ENCODE measurements at places on chromosomes 2 and 18.

GRCh38 chr2:231290321-231291015 is 92.0 kb downstream of the ARMC9 start:
- DNase-seq, result no peak

GRCh38 chr2:64649626-64650025 is 4.1 kb downstream of the SERTAD2 start:
- no peak for DNase-seq

GRCh38 chr2:188529710-188530109 is 238.0 kb downstream of the GULP1 start:
- DNase-seq, result no peak

GRCh38 chr2:12151716-12152115 is 405.3 kb downstream of the LPIN1 start:
- no peak for DNase-seq

- DNase-seq, result no peak
These were observed 82.0 kb downstream of the GALNT13 start for GRCh38 chr2:153953761-153954160.

DNA sequence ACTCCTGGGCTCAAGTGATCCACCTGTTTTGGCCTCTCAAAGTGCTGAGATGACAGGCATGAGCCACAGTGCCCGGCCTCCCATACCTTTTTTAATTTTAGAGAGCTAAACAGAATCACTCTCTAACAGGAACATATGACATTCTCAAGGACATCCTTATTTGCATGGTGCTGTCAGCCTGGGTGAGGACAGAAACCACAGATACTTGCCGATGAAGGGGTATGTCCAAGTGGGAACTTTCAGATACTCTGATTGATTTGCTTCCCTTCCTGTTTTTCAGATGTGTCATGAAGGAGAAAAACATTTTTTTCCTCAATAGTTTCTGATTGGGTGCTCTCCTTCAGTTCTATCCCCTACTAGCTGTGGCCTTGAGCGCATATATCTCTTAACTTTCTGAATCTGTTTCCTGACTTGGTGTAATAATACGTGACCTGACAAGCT is 49.6 kb downstream of the MYO3B start:
- peak; percentile 15 for DNase-seq

GRCh38 chr2:42725657-42726056 is 38.3 kb downstream of the OXER1 start:
- no peak for DNase-seq

- no peak for DNase-seq
These were observed 46.9 kb downstream of the RMDN2 start for GRCh38 chr2:37971971-37972370.

DNA sequence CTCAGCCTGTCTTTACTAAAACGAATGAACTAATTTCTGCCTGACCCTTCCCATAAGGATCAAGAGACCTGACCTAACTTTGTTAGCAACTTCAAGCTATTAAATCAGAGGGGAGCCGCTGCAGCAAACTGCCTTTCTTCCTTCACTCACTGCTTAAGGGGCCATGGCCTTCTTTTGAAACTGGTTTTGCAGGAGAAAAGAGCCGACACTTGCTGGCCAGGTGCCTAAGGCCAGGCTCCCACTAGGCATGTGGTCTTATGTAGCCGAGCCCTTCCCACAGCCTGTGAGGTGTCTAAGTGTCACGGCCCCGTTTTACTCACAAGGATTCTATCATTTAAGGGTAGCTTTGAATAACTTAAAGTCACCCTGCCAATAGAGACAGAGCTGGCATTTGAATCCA is 130.8 kb downstream of the ZNF236 start:
- no peak for DNase-seq

DNA sequence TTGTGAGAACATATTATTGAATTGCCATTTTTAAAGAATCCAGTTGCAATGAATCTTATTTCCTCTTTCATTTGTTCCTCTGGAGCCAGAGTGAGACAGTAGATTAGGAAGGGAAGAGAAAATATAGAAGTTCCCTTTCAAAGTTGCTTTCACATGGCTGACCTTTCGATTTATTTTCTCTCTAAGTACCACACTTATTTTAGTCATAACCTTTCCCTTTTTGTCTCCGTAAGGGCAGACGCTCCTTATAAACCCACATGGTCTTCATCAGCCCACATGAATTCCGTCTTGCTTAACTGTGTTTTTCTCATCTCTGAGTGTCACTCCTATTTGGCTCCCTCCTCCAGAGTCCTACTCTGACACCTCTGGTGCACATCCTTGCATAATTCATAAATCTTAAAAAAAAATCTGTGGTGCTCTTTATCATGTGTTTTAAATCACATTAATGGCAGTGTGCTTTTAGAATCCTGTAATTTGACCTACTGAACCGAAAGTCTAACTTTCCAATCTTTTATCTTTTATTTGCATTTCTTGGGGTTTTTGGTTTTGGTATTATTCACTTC is 38.5 kb upstream of the ZNF396 start:
- peak; percentile 41 for DNase-seq

- DNase-seq, result no peak
These were observed 1258.0 kb upstream of the ZEB2 start for GRCh38 chr2:145777914-145778313.

DNA sequence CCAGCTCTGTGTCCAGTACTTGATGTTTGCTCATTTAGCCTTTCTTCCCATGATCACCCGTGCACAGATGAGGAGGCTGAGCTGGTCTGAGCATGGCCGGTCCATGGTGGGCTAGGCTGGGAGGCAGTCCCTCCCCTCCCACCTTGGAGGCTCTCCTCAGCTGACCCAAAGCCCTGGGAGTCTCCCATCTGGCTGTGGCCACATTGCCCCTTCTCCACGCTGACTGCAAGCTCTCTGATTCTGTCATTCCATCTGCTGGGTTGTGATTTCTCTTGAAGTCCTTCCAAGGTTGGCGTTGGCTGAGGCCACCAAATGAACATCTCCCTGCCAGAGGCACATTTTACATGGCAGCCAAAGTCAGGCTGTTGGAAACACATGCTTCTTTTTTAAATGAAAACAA is 44.0 kb downstream of the ACKR3 start:
- no peak for DNase-seq

- no peak for DNase-seq
These were observed 161.4 kb downstream of the ZFP36L2 start for GRCh38 chr2:43065036-43065435.

DNA sequence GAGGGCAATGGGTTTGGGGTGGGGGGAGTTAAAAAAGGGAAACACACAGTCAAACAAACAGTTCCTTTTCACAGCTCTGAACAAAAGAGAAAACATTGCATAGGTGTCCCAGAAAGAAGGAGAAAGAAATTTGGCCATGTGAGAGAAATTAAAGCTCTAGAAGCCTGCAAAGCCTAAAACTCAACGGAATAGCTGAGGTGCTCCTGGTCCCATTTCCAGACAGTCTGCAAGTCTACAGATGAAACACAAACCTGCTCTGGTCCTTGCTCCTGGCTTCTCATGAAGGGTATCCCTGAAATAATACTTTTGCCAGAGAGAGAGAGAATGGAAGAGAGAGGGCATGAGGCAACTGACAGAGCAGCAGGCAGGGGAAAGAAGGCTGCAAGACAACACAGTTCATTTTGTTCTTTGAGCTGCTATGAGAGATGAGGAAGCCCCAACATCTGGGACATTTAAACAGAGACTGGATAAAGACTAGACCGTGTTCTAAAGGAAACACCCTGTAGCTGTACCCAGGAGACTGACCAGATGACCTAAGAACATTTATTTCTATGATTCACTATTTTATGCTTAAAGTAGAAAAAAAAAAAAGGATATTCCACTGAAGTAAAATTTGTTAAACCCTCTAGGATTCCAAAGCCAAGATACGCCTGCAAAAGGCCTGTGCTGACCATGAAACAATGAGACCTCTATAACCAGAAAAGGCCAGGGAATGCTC is 57.3 kb upstream of the CYP26B1 start:
- no peak for DNase-seq

GRCh38 chr2:86221066-86221684 is 21.9 kb downstream of the MRPL35 start:
- DNase-seq, result no peak

GRCh38 chr2:44778671-44779476 is 162.6 kb upstream of the SIX3 start:
- DNase-seq, result peak; percentile 65

- DNase-seq, result no peak
These were observed 107.2 kb downstream of the RNF152 start for GRCh38 chr18:61785588-61785987.

DNA sequence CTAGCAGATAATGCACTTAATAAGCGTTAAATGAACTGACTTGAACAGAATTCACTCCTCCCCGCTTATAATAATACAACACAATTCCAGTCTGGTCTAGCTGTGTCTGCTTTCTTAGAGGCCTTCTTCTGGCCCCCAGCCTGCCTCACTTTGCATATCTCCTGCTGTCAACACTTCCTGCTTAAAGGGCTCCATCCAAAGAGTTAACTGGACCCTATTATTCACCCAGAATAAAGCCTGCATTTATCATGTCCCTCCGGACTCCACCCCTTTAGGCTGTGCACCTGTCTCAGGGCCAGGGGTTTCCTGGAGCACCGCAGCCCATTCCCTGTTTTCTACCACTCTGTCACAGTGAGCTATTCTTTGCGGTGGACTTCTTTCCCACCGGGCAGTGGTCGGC is 292.8 kb upstream of the FBXO11 start:
- no peak for DNase-seq

GRCh38 chr18:57789759-57790158 is 13.4 kb downstream of the ATP8B1 start:
- no peak for DNase-seq

GRCh38 chr2:196295005-196295404 is 123.6 kb upstream of the STK17B start:
- DNase-seq, result no peak
